ENCODE measurements at places on chromosomes 4 and X.

- DNase-seq = no peak
Observed at GRCh38 chrX:53288189-53288588, 6.8 kb upstream of the IQSEC2 start.

DNA sequence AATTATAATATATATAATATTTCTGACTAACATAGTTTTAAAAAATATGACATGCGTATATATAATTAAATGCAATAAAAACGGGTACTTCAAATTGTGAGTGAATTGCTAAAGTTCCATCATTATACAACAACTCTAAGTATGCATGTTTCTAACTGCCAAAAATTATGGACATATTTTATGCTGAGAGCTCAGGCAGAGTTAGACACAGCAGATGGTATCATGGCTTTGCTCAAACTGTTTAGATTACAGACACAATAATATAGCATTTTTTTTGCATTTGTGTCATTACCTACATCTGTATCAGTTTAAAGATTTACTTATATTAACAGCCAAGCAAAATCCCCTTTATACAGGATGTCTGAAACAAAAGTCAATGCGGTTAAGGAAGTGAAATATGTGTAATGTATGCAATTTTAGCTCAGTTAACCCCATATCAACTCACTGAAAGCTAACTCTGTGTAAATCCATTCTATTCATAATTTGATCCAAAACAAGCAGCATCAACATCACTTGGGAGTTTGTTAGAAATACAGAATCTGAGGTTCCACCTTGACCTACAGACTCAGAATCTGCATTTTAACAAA lies 119.1 kb upstream of the CNKSR2 start:
- DNase-seq = no peak

DNA sequence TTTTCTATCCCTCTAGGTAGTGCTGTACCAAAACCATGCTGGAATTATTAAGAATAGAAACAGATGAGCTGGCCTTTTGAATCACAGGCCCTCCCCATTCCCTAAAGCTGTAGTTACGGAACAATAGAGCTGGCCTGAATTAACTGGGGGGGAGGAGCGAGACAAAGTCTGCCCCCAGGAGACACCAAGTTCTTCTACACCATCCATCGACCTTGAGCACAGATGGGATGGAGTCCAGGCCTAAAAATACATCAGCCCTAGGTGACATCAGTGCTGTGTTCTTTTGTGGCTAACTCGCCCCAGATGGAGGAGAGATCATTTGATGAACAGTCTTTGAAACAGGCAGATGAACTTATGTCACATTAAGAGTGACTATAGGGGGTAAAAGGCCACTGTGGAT lies 49.6 kb downstream of the LHFPL1 start:
- peak; percentile 62 for DNase-seq

- no peak for DNase-seq
Observed at GRCh38 chrX:150465326-150465725, 102.2 kb downstream of the MAMLD1 start.

GRCh38 chr4:91769912-91770311 lies 533.9 kb upstream of the GRID2 start:
- DNase-seq = no peak

DNA sequence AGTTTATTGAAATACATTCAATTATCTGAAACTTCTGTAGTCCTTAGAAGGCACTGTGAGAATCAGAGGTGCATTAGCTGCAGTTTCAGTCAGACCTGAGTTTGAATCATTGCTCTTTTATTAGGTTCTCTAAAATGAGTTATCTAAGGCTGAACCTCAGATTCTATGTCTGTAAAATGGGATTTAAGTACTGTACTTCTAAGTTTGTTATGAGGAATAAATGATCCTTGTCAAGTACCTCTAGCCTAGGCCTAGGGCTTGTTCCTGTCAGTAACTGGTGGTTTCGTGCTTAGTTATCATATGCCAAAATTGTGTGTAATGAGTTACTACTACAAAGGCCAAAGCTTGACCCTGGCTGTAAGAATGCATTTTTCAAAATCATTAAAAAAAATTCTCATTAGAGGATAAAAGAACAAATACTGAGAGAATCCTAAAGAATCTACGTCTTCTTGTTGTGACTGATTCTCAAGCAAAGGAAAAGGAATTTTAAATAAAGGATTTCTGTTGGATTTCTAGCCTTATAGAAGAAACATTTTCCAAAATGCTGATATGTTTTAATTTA lies 65.8 kb downstream of the SLIT2 start:
- no peak for DNase-seq

DNA sequence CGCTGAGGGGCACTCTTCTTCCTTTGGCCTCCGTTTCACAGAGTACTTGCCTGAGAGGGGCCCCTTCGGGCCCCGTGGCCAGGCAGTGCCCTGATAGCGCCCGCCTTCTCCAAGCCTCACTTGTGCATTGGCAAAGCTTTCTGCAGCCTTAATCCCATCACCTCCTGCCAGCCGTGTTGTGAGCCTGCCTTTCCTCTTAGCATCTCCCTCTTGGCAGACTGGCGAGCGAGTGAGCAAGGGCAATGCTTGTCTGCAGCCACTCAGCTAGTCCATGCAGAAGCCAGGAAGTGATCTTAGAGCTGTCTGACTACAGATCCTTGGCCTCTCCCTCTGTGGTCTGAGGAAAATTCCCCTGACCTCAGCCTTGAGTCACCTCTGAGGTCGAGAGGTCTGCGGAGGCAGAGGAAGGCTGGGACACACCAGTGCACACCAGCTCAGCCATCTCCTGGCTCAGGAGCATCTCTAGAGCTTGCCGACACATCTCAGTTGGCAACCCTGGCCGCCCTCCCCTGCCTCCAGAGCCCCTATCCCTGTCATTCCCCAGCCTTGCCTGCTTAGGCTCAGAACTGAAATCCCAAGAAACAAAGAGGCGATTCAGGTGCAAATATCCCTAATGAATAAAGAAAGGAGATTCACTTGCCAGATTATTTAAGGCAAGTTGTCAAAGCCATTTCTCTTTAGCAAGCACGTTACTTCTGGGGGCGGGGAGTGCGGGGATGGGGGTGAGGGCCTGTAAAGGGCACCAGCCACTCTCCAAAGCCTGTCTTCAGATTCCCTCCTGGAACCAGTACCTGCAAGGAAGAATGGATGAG lies 143.5 kb upstream of the MAMLD1 start:
- DNase-seq = no peak

DNA sequence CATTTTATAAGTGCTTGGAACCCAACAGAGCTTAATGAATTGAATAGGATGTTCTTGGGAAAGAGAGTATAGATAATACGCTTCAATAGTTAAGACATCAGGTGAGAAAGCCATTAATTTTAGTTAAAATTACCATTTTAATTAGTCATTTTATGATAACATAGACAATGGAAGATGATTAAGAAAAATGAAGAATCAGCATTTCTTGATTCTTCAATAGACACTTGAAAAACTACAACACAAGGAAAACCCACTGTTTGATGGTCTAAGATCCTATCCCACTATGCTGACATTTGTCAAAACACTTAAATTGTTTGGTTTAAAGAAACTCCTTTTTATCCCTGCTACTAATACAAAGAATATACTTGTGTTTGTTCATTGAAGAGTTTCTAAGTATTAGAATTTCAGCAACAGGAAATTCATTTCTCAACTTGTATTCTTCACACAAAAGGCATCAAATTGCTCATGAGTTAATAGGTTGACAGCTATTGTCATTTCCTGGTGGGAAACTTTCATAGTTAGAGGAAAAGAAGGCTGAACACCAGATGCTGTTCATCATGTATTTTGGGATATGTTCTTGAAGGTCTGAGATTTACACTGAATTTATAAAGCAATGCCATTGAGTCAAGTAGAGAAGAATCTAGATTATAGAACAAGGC lies 9.6 kb upstream of the CXCL2 start:
- DNase-seq = no peak

- no peak for DNase-seq
Observed at GRCh38 chr4:24644983-24645764, 60.8 kb upstream of the DHX15 start.

GRCh38 chr4:16846540-16847117 lies 51.8 kb downstream of the LDB2 start:
- DNase-seq = no peak

GRCh38 chr4:157050561-157050960 lies 25.4 kb upstream of the GLRB start:
- DNase-seq = no peak

DNA sequence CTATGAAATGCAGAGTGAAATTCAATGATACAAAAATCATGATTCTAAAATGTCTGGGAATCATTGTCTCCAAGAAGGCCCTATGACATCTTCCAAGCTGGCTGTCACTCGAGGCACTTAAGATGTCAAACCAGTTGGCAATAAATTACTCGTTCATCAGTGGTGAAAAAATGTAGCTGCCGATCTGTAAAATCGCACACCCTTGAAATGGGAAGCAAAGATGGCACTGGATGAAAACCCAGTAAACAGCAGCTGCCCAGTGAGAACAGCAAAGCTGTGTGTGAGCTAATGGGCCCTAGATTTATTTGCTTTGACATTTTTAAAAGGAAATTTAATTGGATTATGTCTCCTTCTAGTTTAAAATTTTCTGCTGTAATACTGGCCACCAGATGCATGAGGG lies 181.9 kb upstream of the NDP start:
- DNase-seq = no peak

- no peak for DNase-seq
Observed at GRCh38 chrX:1403228-1403627, 11.3 kb upstream of the SLC25A6 start.

DNA sequence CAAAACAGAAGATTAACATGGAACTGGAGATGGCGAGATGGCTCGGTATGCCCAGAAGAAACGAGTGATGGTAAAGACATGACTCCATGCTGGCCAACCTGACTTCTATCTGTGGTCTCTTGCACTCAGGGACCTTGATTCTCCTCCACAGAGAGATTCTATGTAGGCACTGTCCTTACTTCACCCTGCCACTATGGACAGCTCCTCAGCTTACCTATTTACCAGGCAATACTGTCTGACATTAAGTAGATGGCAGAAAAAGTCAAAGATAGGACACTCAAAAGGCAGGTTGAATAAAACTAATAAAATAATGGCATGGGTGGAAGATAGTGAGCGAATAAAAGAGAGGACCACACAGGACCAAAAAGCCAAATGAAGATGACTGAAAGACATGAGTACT lies 35.2 kb upstream of the NDNF start:
- DNase-seq = no peak

- DNase-seq = no peak
Observed at GRCh38 chr4:19380600-19380999, 871.1 kb upstream of the SLIT2 start.

DNA sequence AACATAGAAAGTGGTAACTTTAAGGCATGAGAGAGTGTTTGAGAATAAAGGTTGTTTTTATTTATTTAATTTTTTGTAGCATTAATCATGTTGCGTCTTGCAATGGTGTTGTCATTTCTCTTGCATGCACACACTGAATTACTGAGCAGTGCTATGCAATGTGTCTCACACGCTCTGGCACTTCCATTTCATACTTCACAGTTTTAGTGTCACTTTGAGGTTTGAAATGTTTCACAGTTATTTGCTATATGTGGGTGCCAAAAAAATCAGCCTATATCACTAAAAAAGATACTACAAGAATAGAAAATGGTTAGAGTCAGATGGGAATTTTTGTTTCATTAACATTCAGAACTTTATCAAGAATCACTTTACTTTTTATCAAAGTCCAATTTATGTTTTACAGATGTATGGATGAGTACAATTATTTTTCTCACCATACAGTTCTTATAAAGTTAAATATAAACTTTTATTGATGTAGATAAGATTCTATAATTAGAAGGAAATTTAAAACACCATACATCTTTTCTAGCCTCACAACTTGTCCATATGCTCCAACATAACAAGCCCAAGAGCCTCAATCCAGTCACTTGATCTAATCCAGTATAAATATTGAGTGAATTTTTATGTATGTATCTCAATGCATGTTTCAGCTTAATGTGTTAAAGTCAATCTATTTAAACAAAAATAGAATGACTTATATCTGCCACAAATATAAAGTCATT lies 114.0 kb downstream of the IQCM start:
- DNase-seq = no peak

DNA sequence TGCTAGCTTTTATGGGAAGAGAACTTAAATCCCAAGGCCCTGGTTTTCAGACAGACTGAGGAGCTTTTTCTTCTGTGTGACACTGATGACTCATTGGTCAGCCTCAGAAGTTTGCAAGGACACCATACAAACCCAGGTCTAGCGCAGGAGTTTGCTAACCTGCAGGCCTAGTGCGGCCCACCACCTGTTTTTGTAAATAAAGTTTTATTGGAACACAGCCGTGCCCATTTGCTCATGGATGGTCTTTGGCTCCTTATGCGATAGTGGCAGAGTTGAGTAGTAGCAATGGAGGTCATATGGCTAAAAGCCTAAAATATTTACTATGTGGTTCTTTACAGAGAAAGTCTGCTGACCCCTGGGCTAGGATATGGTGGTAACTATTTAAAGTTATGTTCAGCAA lies 98.3 kb downstream of the STOX2 start:
- no peak for DNase-seq

DNA sequence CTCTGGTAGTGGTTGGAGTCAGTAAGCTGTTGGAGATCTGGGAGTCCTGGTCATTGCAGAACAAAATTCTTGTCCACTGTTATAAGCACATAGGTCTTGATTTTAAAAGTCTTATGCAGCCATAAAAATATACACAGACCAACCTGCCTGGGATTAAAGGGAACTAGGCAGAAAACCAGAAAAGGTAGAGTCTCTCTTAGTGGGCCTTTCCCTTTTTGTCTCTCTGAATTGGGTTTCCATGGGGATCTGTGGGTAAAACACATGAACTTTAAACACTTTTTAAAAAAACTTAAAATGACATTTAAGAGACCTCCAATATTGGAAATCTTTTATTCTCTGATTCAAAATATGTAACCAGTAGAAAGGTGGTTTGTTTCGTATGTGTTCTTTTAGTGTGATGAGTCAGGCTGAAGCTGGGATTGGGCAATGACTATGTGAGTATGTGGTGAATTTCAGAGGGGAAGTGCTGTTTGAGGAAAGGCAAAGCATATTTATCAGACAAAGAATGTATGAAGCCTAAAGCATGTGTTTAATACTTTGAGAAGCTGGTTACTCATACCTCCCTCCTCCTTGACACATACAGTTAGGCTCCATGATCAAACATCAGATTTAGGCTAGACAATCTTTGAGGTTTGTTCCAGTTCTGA lies 29.6 kb downstream of the SLC16A2 start:
- peak; percentile 61 for DNase-seq

DNA sequence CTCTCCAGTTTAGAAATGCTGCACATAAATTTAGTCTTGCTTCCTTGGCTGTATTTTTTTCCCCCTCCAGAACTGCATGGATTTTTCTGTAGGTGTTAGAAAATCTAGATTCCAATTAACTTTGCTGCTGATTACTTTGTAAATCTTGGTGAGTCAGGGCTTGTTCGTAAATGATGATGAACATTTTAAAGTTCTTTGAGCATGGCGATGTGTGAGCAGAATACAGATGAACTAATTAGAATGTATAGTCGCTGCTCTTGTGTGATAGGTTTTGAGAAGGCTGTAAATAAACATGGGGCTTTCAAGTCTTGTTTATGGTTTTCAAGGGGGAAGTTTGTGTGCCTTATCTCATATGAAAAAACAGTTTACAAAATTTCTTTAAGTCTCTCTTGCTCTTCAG lies 23.3 kb downstream of the LIMCH1 start:
- DNase-seq = no peak
